Fibroblast of mammary gland (primary cell): ENCODE measurements at places on chromosomes 1 and 21.

GRCh38 chr1:5428351-5428750 is 563.9 kb downstream of the NPHP4 start:
- no peak for DNase-seq

GRCh38 chr1:236066054-236066453 is 1.2 kb upstream of the NID1 start:
- no peak for DNase-seq

- peak; percentile 5 for DNase-seq
Measured at GRCh38 chr1:60431593-60431992, 358.0 kb upstream of the C1orf87 start.

DNA sequence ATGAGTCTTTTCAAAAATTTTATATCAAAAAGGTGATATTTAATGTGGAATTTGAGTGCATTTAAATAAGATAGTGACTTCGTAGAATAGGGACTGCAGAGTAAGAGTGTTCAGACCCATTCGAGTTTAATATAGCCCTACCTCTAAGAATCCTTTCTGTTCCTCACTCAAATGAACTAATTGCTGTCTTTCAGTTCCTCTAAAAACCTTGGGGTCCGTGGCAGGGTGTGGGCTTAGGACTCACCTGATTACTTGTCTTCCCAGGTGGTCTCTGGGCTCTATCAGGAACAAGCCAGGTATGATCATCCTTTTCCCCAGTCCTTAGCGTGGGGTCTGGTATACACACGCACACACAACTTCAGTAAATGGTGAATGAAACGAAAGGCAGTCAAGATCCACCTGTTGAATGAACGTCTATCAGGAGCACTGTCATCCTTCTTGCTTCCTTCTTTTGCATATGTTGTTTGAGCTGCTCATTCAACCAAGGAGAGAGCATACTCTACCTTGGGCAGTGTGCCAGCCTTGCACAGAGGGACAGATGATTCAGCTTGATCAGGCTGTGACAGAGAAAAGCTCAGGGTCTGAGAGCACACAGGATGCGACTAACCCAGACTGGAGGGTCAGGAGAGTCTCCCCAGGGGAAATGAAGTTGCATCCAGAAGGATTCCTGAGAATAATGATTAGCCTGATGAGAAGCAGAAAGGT is 1.2 kb upstream of the RNF11 start:
- peak; percentile 56 for DNase-seq

GRCh38 chr1:66371233-66372005 is 162.5 kb upstream of the SGIP1 start:
- peak; percentile 68 for DNase-seq

GRCh38 chr1:20429296-20429695 is 56.7 kb downstream of the CAMK2N1 start:
- peak; percentile 43 for DNase-seq

DNA sequence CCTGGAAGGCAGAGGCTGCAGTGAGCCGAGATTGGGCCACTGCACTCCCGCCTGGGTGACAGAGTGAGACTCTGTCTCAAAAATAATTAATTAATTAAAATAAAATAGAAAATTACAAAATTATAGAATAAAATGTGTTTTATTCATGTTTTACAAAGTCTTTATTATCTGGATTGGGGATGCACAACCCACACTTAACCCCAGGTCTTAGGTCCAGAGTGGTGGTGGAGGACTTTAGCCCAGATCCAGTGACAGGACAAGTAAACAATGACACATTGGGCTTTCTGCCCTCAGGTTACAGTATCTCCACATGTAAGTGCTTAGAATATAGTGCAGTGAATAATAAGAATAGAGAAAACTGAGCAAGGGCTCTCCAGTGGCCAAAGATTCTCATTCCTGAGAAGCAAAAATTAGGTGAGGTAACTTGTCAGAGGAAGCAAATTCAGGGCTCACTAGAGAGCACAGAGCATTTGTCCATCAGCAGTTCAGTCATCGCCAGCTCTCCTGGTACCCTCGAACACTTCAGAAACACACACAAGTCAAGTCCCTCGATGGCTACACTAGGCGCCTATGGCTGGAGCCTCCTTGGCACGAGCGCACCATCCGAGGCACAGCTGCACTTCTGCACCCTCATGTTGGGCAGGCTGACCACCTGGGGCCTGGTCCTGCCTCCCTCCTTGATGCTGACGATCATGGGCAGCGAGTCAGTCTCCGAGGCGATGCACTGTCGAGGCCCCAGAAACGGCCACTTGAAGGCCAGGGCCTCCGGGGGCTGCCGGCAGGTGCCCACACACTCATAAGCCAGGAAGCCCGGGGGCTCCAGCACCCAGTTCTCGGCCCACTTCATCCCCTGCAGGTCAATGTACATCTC is 2.6 kb downstream of the LEFTY1 start:
- no peak for DNase-seq

DNA sequence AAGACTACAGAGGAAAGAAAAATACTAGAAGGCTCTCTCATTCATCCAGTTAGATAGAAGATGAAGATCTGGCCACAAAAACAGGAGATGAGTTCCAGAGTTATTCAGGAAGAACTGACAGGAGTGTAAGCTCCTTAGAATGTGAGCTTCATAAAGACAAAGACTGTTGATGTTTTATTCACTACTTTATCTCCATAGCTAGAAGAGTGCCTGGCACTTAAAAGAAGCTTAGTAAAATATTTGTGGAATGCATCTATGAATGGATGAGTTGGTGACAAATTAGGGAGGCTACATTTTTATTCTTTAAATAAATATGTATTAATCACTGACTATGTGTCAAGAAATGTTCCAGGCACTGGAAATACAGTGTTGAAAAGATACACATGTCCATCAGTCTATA is 13.8 kb downstream of the CLDN17 start:
- no peak for DNase-seq

GRCh38 chr21:14245711-14246110 is 29.8 kb downstream of the RBM11 start:
- DNase-seq, result no peak

DNA sequence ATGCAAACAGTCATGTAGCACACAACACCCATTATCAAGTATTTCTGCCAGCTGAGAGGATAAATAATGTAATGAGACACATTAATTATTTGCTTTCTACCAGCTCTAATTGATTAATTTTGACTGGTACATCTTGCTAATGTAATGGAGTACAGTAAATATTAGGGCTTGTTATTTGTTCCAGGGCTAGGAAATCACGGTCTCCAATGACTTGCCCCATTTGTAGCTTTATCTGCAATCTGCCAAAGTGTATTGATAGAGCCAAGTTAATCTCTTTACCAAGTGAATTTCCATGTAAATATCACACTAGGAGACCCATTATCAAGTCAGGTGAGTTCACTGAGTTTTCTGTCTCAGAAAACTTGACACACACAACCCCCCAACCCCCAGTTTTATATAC is 55.1 kb downstream of the RGS13 start:
- no peak for DNase-seq

GRCh38 chr1:173149887-173150286 is 57.2 kb downstream of the TNFSF4 start:
- peak; percentile 99 for DNase-seq

DNA sequence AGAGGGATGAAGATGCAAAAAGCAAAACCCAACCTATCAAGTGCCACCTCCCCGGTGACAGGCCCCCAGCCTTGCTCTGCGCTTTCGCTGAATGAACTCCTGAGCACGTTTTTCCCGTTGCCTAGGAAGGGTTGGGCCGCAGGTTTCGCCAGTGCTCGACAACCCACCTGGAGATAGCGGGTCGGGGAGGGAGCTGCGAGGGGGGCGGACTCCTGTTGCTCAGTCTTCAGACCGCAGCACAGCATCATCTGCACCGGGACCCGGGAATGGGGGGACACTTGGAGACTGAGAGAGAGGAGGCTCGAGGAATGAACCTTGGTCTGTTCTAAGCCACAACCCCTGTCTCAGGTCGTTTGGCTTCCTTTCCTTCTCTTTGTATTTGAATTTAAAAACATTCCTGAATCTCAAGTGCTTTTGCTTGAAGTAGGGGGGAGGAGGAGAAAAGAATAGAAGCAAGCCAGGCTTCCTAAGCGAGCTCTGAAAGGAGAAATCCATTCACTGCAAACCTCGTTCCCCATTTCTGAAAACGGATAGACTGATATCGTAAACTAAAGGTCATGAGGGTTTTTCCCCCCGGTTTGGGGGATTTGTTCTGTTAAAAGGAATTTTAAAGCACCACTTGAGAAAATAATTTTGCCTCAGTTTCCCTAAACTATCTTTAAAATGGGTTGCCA is 1.2 kb downstream of the AK5 start:
- DNase-seq, result no peak

DNA sequence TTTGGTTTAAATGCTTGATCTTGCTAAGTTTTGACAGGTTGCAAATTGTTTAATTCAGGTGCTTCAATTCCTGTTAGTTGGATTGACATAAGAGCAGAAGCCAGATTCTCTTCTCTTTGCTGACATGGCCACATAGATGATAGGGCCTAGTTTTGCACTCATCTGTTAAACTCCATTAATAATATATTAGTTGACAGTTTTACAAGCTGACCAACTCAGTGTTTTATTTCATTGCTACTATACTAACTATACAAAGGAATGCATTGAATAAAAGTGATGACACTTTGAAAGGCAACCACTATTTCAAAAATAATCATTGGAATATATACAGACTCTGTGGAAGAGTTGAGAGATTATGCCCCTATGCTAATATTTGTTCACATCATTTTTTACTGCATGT is 255.6 kb upstream of the DPYD start:
- DNase-seq, result no peak

GRCh38 chr1:23566304-23566703 is 7.0 kb upstream of the ID3 start:
- no peak for DNase-seq

GRCh38 chr21:20949884-20950283 is 48.3 kb upstream of the NCAM2 start:
- DNase-seq, result no peak

DNA sequence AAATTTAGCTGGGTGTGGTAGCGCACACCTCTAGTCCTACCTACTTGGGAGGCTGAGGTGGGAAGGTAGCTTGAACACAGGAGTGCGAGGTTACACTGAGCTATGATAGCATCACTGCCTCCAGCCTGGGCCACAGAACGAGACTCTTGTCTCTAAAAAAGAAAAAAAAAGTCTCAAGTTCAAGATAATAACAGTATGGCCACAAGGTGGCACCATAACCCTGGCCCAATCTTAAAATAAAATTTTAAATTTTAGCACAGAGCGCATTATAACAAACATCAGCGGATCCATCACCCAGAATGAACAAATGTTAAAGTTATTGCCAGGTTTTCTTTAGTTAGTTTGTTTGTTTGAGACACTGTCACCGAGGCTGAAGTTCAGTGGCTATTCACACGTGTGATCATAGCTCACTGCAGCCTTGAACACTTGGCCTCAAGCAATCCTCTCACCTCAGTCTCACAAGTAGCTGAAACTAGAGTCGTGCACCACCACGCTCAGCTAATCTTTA is 2.9 kb upstream of the HTR6 start:
- peak; percentile 59 for DNase-seq

DNA sequence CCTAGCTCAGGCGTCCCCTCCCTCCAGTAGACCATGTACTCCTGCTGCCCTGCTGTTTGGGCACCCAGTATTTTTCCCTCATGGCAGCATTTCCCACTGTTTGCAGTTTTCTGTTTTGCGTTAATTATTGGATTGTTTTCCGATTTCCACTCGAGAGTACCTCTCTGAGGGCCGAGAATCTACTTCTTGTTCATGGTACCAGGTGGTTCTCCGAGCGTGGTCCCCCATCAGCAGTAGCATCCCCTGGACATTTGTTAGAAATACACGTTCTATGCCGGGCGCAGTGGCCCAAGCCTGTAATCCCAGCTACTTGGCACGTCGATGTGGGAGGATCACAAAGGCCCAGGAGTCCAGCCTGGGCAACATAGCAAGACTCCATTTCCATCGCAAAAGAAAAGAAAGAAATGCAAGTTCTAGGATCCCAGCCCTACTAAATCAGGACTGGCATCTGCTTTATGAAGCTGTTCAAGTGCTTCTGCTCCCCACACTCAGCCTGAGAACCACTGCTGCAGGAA is 690 bp downstream of the RRP1 start:
- no peak for DNase-seq

DNA sequence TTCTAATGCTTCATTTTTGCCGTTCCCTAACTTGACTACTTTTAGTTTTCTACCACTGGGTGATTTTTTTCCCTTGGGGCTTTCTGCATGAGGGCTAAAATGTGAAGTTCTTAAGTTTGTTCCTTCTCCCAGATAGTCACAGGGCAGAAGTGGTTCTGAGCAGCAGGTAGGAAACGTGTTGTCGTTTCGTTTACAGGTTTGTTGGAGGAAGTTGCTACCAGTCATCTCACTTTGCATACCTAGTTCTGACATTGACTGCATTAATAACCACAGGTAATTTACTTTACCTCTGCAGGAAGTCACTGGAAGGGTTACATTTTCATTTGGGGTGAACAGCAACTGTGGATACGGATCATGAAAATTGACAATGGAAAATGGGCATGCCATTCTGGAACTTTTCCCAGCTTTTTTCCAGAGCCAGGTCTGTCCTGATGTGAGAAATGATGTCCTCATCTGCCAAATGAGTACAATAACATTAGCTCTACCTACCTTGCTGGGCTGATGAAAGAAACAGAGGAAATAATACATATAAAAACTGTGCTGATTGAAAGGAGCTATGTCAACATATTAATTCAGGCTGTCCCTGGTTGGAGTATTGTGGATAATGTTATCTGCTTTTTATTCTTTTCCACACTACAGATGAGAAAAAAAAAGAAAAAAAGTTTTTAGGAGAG is 94.2 kb downstream of the DISC1 start:
- no peak for DNase-seq

- no peak for DNase-seq
Measured at GRCh38 chr1:201347498-201348210, 29.8 kb downstream of the TNNT2 start.

- DNase-seq, result no peak
Measured at GRCh38 chr1:174643206-174643605, 195.4 kb downstream of the GPR52 start.

GRCh38 chr1:11176081-11176706 is 13.0 kb upstream of the ANGPTL7 start:
- no peak for DNase-seq
